Activated CD4-positive, alpha-beta T cell treated with anti-CD3 and anti-CD28 coated beads, Interleukin-2, Interleukin-6, amounts not matched to agents 100 ng/mL and 50 ng/mL, durations not matched to agents 16 hours and 8 hours (primary cell): ENCODE measurements at places on chromosomes 11 and 22.

DNA sequence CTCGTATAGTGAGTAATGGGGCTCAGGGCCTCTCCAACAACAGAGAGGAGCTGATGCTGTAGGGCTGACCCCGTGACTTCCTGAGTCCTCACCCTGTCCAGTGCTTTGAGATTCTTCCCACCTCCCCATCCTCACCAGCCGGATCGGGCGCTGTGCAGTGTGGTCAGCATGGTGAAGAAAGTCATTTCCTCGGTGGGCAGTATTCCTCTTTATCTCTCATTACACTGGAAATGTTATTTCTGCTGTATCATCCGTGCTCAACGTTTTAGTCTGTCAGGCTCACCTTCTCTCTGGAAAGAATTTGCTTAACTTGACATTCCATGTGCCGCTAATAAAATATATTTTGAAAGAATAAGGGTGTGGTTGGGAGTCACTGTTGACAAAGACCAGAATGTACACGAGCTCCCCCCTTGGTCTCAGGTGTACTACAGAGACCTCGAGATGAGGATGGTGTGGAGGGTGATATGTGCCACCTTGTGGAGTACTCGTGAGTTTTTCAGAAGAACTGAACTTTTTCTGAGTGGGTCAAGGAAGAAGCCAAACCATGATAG, 25.7 kb upstream of the SCGB1A1 start:
- peak; percentile 46 for DNase-seq

DNA sequence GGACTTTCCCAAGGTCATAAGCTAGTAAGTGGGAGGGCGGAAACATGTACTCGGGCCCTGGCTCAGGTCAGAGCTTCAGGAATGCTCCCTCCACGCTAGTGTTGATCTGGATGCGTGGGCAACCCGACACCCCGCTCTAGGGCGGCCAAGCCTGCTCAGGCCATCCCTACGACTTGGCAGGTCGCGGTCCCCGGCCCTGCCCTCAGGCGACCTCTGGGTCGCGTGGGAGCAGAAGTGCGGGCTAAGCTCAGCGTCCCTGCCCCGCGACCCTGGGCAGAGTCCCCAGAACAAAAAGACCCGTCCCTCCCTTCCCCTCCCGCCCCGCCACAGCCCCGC, 781 bp upstream of the TEF start:
- DNase-seq, result no peak

GRCh38 chr11:14095882-14096281, 133.4 kb downstream of the SPON1 start:
- DNase-seq, result no peak

DNA sequence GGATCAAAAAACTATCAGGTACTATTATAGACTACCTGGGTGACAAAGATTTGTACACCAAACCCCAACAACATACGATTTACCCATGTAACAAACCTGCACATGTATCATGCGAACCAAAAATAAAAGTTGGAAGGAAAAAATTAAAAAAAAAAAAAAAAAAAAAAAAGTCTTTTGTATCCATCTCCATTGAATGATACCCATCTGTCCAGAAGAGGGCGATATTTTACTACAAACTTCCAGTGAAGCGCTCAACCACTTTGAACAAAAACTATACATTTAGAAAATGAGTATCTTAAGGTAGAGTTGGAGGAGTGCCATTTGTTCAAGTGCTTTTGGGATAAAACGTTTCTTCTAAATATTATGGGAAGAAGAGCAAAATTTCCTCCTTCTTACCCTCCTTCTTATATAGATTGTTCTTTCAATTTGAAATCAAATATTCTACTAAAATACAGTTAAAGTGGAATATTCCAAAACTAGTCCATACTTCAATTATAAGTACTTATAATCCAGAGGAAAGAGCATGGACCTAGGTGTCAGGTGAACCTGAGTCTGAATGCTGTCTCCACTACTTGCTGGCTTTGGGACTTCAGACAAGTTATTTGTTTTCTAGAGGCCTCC, 23.3 kb downstream of the ARL14EP start:
- DNase-seq, result peak; percentile 66

DNA sequence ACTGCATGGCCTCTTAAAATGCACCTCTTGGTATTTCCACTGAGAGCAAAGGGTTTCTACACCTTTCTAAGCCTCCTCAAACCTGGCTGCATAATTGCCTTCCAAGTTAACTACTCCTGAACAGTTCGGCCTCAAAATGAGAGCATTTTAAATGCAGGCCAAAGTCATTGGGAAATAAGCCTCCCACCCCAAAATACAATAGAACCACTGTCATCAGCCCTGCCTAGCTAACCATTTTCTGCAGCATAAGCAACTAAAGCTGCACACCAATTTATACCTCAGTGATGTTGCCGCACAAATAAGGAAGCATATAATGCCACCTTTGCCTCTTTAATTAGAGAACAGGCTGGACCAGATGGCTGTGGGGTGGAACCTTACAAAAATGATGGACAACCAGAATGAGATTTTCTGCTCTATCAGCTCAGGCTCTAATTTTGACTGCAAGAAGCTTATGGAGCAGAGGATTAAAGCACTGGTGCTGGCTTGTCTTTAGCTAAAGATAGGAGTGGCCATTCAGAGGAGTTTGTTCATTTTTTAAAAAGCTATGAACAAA, 4.3 kb downstream of the TOB2 start:
- DNase-seq, result no peak
